CD4-positive, alpha-beta T cell treated with Interleukin-12 subunit alpha and Interleukin-12 subunit beta, for 1 hour (primary cell): ENCODE measurements at places on chromosomes 6 and 20.

DNA sequence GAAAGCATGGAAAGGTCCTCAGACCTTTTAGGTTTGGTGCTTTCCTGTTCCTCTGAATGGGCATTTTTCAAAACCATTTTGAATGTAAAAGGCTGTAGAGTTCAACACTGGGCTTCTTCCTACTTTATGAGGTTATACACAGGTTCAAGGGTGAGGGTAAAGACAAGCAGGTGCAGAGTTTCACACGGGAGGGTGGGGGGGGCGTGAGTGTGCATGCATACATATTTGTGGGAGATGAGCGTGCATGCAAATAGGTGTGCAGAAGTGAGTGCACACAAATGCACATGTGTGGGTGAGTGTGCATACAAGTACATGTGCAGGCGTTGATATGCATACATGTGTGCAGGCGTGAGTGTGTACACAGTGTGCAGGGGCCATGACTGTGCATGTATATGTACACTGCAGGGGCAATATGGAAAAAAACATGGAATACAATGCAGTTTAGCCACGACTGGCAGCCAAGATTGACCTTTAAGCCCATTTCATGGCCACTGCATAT lies 183.1 kb downstream of the GMPR start:
- DNase-seq: no peak

GRCh38 chr20:1813101-1813529 lies 82.1 kb upstream of the SIRPA start:
- DNase-seq: no peak

GRCh38 chr6:34531580-34532201 lies 24.4 kb downstream of the SPDEF start:
- peak; percentile 27 for DNase-seq

- no peak for DNase-seq
Measured at GRCh38 chr20:62820208-62820961, 3.5 kb downstream of the COL9A3 start.

DNA sequence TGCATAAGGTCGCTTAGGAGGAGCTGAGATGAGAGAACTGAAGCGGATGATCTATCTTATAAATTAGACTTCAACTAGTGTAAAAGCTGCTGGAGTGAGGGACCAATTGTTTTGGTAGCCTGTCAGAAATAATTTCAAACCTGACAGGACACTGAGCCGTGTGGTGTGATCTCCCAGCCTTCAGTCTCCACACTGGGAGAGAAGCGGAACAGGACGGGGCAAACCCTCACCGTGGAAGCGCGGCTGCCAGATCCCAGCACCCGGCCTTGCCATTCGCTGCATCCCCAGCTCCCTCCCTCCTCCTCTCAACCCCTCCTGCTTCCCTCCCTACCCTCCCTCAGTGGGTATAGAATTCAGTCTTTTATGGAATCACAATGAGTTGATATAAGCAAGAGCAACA lies 900.1 kb upstream of the SLC35B3 start:
- DNase-seq: no peak
